ENCODE measurements at places on chromosomes 16 and 17.

- DNase-seq: no peak
Observed at GRCh38 chr16:46775214-46775613, 27.1 kb upstream of the MYLK3 start.

DNA sequence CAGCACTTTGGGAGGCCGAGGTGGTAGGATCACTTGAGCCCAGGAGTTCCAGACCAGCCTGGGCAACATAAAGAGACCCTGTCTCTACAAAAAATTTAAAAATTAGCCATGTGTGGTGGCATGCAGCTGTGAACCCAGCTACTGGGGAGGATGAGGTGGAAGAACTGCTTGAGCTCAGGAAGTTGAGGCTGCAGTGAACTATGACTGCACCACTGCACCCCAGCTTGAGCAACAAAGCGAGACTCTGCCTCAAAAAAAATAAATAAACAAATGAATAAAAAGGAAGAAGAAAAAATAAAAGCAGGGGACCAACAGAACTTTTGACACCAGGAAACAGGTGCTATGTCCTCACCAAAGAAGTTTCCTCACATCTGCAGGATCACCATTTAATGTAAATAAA, 14.2 kb downstream of the TERF2 start:
- DNase-seq: no peak

GRCh38 chr16:84585886-84586285, 32.0 kb downstream of the COTL1 start:
- no peak for DNase-seq

GRCh38 chr16:26231647-26232046, 539.9 kb downstream of the HS3ST4 start:
- DNase-seq: no peak

GRCh38 chr17:74467221-74467951, 952 bp downstream of the CD300A start:
- no peak for DNase-seq

All from stimulated activated CD4-positive, alpha-beta T cell treated with anti-CD3 and anti-CD28 coated beads, Interleukin-1b, Interleukin-23, amount 100 ng/mL, for 1 hour (primary cell).